ENCODE measurements at places on chromosomes 12 and 14. TPM values are rescaled to one million over a fixed set of nuclear protein-coding genes. Genes with fewer than 3 reads are reported as not detected.

Gene EXD2
- 20.2 TPM for total RNA-seq

- H3K36me3 ChIP-seq: no peaks in the 10 kb centered on the region
- peaks cover 13% of the 10 kb centered on the region for H3K4me1 ChIP-seq
- peaks cover 6% of the 10 kb centered on the region for H3K27me3 ChIP-seq
- no peak overlapping the region for H3K4me3 ChIP-seq
These were observed 10.9 kb upstream of the TAC3 start for GRCh38 chr12:57027011-57027804.

DNA sequence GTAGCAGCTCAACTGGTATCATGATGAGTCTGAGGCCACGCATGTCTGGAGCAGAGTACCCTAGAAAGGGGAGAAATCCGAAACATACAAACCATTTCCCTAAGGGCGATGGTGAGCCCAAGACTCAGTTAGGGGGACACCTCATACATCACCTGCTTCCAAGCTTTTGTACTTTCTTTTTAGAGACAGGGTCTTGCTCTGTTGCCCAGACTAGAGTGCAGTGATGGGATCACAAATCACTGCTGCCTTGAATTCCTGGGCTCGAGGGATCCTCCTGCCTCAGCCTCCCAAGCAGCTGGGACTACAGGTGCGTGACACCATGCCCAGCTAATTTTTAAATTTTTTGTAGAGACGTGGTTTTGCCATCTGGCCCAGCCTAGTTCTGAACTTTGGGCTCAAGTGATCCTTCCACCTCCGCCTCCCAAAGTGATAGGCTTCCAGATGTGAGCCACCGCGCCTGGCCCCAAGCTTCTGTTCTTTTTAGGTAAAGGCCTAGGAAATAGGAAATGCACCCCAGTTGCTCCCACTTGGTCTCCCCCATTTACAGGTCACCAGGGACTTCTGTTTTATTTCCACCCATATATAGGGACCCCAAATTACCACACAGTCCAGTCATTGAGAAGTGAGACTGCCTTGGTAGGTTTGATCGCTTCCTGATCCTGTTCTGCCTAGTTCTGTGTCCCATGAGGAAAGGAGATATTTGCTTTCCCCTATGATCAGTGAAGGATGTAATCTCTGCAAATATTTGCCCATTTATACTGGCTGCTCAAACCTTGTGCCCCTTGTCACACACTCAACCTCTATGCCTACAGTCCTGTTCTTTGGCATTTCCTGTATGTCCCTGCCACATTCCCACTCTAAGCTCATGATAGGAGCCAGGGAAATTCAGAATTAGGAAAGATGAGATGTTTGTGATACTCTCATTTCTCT, at the start of gene APOF:
TSS of gene APOF (minus strand) at position 728 of the 930 bp plus-strand sequence. CDS start at position 616, 112 bp downstream.
- peaks cover 18% of the 10 kb centered on the region for H3K4me1 ChIP-seq
- H3K27ac ChIP-seq: no peak within 1 kb of the TSS
- no peak within 1 kb of the TSS for H3K4me3 ChIP-seq
- no peaks in the 10 kb centered on the region for H3K36me3 ChIP-seq
- DNase-seq: no peak

DNA sequence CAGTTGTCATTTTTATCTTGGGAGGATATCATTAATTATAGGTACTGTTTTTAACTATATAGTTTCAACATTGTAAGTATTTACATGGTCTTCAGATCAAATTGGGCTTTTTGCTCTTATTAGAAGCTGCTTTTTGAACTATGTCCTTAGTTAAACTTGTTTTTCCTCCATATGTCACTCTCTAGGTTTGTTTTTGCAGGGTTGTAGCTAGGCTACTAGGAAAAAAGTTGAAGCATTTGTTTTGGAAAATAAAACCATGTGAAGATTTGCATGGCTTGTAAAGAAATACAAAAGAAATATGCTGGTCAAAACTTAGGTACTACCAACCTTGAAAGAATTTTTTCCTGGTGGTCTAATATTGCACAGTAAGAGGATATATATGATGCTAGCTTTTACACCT, 3.4 kb downstream of the ARID2 start:
- no peak overlapping the region for H3K4me3 ChIP-seq
- DNase-seq: no peak
- H3K27me3 ChIP-seq: no peaks in the 10 kb centered on the region
- peaks cover 23% of the 10 kb centered on the region for H3K4me1 ChIP-seq

- no peaks in the 10 kb centered on the region for H3K36me3 ChIP-seq
- peaks cover 3% of the 10 kb centered on the region for H3K4me1 ChIP-seq
- no peaks in the 10 kb centered on the region for H3K27me3 ChIP-seq
- H3K4me3 ChIP-seq: no peak overlapping the region
These were observed 20.2 kb upstream of the MLEC start for GRCh38 chr12:120666571-120667390.

GRCh38 chr12:61538951-61539350, 721.3 kb upstream of the USP15 start:
- H3K4me1 ChIP-seq: no peaks in the 10 kb centered on the region
- no peaks in the 10 kb centered on the region for H3K27me3 ChIP-seq
- DNase-seq: peak; percentile 26
- no peak overlapping the region for H3K27ac ChIP-seq
- no peak overlapping the region for H3K4me3 ChIP-seq
- H3K36me3 ChIP-seq: no peaks in the 10 kb centered on the region

DNA sequence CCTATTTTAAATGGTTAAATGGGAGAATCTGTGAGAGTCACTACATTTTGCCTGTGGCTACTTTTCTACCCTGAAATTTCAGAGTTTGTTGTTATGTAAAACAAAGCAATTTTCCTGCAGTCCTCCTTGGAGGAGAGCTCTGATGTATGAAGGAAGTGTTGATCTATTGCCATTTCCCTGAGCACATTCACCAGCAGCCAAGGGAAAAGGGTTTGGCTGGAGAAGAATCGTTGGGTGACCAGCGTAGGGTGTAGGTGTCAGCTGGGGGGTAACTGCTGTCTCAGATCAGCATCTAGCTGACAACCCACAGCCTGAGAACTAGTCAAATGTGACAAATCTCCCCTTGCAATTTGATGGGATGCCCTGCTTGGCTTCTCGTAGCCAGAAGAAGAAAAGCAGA, 230.5 kb downstream of the PDZRN4 start:
- H3K27ac ChIP-seq: no peak overlapping the region
- no peaks in the 10 kb centered on the region for H3K27me3 ChIP-seq
- H3K4me1 ChIP-seq: no peaks in the 10 kb centered on the region
- no peaks in the 10 kb centered on the region for H3K36me3 ChIP-seq
- no peak for DNase-seq

Gene BCL7A
- 14.2 TPM for total RNA-seq

DNA sequence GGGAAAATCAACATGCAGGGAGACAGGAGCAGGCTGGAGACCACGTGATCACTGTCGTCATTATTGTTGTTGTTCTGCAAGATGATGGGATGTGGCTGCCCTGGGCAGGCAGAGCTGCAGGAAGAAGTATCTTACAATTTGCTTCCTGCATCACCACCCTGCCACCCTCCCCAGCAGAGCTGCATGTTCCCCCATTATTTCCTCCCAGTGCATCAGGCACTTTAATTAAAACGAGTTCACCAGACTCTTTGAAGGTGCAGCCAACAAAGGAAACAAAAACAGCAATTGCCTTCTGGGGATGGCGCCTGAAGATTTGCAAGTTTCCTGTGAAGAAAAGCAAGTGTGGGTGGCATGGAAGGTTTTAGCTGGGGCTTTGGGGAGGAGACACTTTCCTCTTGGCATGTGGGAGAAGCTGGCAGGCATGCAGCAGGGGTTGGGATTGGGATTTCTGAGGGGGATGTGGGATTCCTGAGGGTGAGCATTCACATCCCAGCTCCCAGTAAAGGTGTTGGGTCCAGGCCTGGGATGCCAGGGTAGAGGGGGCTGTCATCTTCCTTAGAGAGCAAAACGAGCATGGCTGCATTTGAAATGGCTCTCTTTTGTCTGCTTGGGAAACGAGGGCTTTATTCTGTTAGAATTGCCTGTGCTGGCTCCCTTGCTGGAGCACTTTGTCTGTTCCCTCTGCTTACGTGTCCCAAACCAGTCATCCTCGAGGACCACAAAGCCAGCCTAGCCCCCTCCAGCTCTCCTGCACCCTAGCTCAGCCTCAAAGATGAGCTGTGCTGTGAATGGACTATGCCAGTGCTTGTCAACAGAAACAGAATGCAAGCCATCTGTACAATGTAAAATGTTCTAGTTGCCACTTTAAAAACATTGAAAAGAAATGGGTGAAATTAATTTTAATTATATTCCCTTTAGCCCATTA, 11.5 kb upstream of the C14orf132 start:
- DNase-seq: no peak
- no peak overlapping the region for H3K27ac ChIP-seq
- peaks cover 40% of the 10 kb centered on the region for H3K27me3 ChIP-seq
- no peaks in the 10 kb centered on the region for H3K4me1 ChIP-seq
- H3K36me3 ChIP-seq: no peaks in the 10 kb centered on the region
- H3K4me3 ChIP-seq: no peak overlapping the region

- no peak for DNase-seq
- peak overlapping the region; percentile 82 for H3K4me3 ChIP-seq
- peaks cover 41% of the 10 kb centered on the region for H3K4me1 ChIP-seq
- no peaks in the 10 kb centered on the region for H3K36me3 ChIP-seq
These were observed 1.2 kb downstream of the FBRSL1 start for GRCh38 chr12:132491138-132491663.

Gene RD3L
- not detected for total RNA-seq

Gene OTUB2
- total RNA-seq: 6.6 TPM

GRCh38 chr12:29640589-29641345, 143.0 kb downstream of the TMTC1 start:
- peak; percentile 18 for DNase-seq
- H3K4me3 ChIP-seq: peak overlapping the region; percentile 35
- H3K4me1 ChIP-seq: peaks cover 17% of the 10 kb centered on the region
- H3K27me3 ChIP-seq: no peaks in the 10 kb centered on the region
- H3K36me3 ChIP-seq: no peaks in the 10 kb centered on the region

Data from HCT116 (cell line).